Esophagus muscularis mucosa (tissue), 4 donors: ENCODE measurements at places on chromosomes 5 and 9. TPM values are rescaled to one million over a fixed set of nuclear protein-coding genes. Genes with fewer than 3 reads are reported as not detected.

Gene INSL4
- total RNA-seq = not detected

Gene TNC
- 487 TPM for total RNA-seq

Gene NDUFB6
- total RNA-seq = 52.4 TPM

Gene RLN2
- total RNA-seq = not detected

Gene CCDC171
- total RNA-seq = 1.7 TPM

Gene FLT4
- total RNA-seq = 15.6 TPM

Gene F2R
- total RNA-seq = 14.1 TPM

Gene NIPAL4
- total RNA-seq = 1.6 TPM

Gene C8G
- total RNA-seq = not detected

Gene ST6GALNAC4
- total RNA-seq = 40.6 TPM

Gene SLCO4C1
- total RNA-seq = 0.06 TPM

Gene SV2C
- total RNA-seq = 0.23 TPM

Gene PTRH1
- total RNA-seq = 23.5 TPM

Gene NAA35
- 16.4 TPM for total RNA-seq

Gene AK3
- total RNA-seq = 90.0 TPM

Gene DAPK1
- total RNA-seq = 76.8 TPM

Gene AK8
- 0.39 TPM for total RNA-seq

Gene AFAP1L1
- 10.0 TPM for total RNA-seq

Gene COL27A1
- total RNA-seq = 3.3 TPM

Gene CARTPT
- 7.1 TPM for total RNA-seq

Gene ACOT12
- total RNA-seq = not detected

Gene CENPP
- 5.8 TPM for total RNA-seq
